CD14-positive monocyte (primary cell): ENCODE measurements at places on chromosomes 7 and 10.

DNA sequence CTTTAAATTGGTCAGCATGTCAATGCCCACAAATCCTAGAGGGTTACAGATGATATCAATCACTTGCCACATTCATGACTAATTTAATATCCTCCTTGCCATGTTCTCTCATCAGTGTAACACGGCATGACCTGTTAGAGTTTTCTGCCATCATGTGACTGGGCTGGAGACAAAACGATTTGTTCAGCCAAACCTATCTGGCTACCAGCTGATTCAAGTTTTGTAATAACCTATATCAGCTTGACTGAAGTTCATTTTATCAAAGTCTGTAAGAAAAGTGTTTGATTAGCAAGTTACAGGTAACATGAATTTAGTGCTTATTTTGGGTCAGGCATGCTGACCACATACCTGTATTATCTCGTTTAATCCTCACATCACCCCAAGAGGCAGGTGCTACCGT lies 25.7 kb downstream of the NEUROD6 start:
- no peak overlapping the region for H3K27ac ChIP-seq
- no peak overlapping the region for H3K4me3 ChIP-seq
- no peaks in the 10 kb centered on the region for H3K27me3 ChIP-seq
- no peaks in the 10 kb centered on the region for H3K4me1 ChIP-seq
- DNase-seq = no peak
- H3K36me3 ChIP-seq = no peaks in the 10 kb centered on the region

DNA sequence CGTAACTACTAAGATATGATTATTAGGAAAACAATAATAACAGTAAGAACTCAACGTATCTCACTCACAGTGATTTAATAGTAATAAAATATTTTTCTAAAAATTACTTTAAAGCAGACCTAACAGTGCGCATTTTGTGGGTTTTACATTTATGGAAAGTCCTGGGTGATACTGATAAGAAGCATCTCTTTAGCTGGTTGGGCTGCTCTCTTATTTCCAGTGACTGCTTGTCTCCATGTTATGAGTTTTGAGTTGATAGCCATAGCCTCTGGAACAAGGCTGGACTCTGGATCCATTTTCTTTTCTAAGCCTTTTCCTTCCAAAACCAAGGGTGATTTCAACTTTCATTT lies 29.5 kb upstream of the INHBA start:
- H3K36me3 ChIP-seq = no peaks in the 10 kb centered on the region
- H3K4me3 ChIP-seq = no peak overlapping the region
- no peaks in the 10 kb centered on the region for H3K27me3 ChIP-seq
- peaks cover 41% of the 10 kb centered on the region for H3K4me1 ChIP-seq
- no peak overlapping the region for H3K27ac ChIP-seq

DNA sequence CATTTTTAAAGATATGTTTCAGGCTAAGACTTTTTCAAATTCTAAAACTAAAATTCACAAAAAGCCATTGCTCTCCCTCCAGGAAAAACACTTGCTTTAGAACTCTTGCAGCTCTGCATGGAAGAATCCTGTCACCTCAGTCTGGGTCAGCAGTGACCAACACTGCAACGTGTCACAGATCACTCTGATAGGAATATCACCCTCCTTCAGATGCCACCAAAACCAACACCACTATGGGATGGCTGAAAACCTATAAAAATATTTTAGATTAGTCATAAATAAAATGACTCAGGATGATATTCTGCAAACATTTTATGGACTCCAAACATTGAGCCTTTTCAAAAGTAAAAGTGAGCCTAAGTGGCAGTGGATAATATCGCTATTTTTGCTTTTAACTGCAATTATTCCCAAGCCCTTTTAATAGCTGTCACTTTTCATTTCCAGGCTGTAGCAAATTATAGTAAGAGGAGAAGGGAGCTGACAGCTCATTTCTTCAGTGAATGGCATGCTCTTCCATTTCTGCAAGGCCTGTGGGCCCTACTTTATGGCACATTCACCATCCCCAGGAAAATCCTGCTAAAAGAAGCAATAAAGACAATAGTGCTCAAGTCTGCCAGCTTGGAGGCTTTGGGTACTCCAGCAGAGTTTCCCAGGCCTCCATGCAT lies 21.3 kb downstream of the ELMO1 start:
- peaks cover 36% of the 10 kb centered on the region for H3K4me1 ChIP-seq
- no peaks in the 10 kb centered on the region for H3K27me3 ChIP-seq
- no peak overlapping the region for H3K27ac ChIP-seq
- no peak for DNase-seq
- no peak overlapping the region for H3K4me3 ChIP-seq
- H3K36me3 ChIP-seq = peaks cover 4% of the 10 kb centered on the region

DNA sequence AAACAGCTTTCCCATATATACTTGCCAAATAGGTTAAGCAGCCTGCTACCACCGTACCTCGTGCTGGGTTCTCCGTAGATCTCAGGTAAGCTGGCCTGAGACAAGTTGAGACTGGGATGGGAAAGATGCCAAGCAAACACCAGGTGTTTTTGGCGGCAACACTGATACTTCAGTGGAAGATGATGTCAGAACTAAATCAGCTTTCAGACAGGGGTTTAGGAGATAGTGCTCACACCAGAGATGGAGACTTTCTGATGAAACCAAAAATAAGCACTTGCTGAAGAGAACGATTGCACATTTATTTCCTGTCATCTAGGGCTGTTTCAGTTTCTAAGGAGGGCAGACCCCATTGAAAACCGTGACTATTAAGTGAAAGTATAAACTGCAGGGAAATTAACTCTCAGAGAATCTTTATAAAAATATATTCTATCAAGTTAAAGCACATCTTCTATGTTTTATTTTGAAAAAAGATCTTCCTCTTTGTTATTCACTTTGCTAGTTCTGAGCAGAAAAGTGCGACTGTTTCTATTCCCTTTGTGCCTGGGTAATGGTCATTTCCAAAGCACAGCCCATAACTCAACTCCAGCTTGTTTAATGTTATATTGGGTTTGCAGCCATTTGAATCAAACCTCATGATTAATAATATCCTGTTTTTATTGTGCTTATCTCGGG lies 149.9 kb downstream of the CPED1 start:
- H3K27me3 ChIP-seq = no peaks in the 10 kb centered on the region
- H3K4me1 ChIP-seq = no peaks in the 10 kb centered on the region
- no peak overlapping the region for H3K4me3 ChIP-seq

DNA sequence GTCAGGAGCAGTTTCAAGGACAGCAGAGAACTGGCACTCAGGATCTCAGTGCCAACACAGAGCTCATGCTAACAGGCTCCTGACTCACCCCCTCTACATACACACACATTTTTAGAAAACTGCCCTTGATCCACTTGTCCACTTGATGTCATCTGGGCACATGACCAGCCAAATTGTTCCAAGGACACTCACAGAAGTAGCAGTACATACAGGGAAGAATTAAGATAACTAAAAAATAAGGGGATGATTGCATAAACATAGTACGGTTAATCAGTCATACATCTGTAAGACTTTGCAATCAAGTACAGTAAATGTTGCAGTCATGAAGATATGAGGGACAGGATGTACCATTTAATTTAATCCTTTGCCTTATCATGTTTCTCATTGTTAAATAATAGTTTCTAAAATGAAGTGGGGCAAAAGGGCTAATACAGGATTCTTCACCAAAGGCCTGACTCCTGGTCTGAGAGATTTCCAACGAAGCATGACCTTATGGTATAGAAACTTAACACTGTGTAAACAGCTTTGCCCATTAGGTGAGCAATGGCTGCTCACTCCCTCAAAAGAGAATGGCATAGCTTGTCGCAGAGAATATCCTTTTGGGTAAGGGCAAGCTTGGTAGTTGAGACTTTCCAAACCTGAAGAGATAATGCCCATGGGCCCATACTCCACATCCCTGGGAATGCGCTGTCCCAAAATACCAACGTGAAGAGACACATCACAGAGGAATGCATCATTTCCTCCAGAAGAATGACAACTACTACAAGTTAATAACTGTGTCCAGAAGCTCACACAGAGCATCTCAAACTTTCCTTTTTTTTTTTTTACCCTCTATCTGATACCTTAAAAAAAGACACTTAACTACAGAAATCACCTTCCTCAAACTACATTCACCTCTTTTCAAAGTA lies 94.1 kb downstream of the ARMH3 start:
- no peaks in the 10 kb centered on the region for H3K4me1 ChIP-seq
- no peak overlapping the region for H3K4me3 ChIP-seq
- peaks cover 82% of the 10 kb centered on the region for H3K36me3 ChIP-seq
- DNase-seq = no peak
- no peak overlapping the region for H3K27ac ChIP-seq
- H3K27me3 ChIP-seq = no peaks in the 10 kb centered on the region

GRCh38 chr10:70054902-70055301 lies 2.3 kb downstream of the MACROH2A2 start:
- peaks cover 9% of the 10 kb centered on the region for H3K4me1 ChIP-seq
- no peaks in the 10 kb centered on the region for H3K36me3 ChIP-seq
- H3K27ac ChIP-seq = no peak overlapping the region
- peaks cover 20% of the 10 kb centered on the region for H3K27me3 ChIP-seq
- no peak for DNase-seq
- no peak overlapping the region for H3K4me3 ChIP-seq

DNA sequence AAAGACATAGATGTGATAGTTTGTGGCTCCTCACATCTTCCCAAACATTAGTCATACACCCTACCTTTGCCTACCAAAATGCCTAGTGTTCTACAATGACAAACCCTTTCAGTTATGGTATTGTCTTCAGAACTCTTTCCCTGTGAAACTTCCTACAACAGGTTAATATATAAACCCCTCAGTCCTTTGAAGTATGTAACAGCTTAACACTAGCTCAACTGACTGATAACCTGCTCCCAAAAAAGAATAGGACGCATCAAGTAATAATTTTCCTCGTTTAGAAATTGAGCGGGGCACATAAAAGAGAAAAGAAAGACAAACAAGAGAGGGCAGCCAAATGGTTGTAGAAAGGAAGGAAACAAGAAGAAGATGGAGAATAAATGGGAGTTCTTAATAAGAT lies 49.9 kb upstream of the RNF148 start:
- no peaks in the 10 kb centered on the region for H3K27me3 ChIP-seq
- no peaks in the 10 kb centered on the region for H3K4me1 ChIP-seq
- DNase-seq = no peak

- no peaks in the 10 kb centered on the region for H3K36me3 ChIP-seq
- no peak overlapping the region for H3K27ac ChIP-seq
- no peak for DNase-seq
- H3K4me1 ChIP-seq = no peaks in the 10 kb centered on the region
Measured at GRCh38 chr7:45717537-45718235, 143.5 kb downstream of the ADCY1 start.

GRCh38 chr7:22110881-22111280 lies 165.2 kb upstream of the CDCA7L start:
- H3K27me3 ChIP-seq = no peaks in the 10 kb centered on the region
- DNase-seq = no peak
- no peak overlapping the region for H3K4me3 ChIP-seq
- H3K4me1 ChIP-seq = no peaks in the 10 kb centered on the region

DNA sequence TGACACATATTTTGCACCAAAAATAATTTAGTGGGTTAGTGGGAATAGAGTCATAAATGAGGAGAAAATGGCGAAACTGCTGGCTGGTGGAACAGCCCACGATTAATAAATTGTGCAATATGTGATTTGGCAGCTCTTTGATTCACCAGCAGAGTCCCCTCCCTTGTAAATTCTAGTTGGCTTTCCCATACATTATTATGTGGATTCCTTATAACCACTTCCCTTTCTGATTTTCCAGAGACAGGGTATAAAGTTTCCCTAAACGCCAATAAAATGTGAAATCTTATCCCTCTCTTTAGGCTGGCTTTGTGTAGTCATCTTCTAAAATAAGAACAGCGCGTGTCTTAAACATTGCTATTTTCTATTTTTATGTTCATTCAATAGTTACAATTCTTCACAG lies 149.4 kb upstream of the FERD3L start:
- no peaks in the 10 kb centered on the region for H3K4me1 ChIP-seq
- no peak overlapping the region for H3K27ac ChIP-seq

DNA sequence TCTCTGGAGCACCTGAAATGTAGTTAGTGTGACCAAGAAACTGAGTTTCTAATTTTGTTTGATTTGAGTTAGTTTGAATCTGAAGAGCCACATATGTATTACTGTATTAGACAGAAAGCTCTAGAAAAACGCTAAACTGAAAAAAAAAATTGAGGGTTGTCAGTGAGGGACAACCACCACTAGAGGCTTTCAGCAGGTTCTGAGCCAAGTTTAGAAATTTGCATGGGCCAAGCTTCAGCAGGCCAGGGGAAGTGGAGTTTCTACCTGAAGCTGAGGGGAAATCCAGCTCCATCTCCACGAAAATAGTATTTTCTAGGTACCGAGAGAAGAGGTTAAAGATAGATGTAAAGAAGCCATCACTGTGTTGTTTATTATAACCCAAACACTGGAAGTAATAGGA lies 77.9 kb upstream of the PLXNA4 start:
- H3K27ac ChIP-seq = no peak overlapping the region
- H3K4me3 ChIP-seq = no peak overlapping the region
- H3K4me1 ChIP-seq = peaks cover 20% of the 10 kb centered on the region
- DNase-seq = no peak
- H3K27me3 ChIP-seq = no peaks in the 10 kb centered on the region
- H3K36me3 ChIP-seq = no peaks in the 10 kb centered on the region

DNA sequence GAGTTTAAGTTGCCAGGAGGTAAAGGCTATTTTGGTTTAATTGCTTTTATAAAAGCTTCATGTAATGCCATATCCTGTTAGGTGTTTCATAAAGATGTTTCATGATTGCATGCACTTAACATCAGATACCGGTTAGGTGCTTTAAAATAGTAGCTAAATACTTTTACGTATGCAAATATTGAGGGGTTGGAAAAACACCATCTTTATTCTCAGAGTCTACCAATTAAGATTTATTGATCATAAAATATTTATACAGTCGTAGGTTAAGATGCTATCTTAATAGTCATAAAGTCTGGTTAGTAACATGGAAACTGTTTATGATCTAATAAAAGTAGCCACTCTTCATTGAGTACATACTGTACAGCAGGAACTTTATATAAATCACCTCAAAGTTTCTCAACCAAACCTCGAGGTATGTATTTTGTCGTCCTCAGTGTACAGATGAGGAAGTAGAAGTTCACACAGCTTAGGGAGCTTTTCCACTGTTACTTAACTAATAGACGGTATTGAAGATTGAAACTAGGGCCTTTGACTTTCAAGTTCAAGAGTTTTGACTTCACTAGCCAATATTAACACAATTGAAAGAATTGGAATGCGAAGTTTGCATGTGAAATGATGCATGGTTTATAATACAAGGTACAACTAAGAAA lies 897.1 kb downstream of the GATA3 start:
- DNase-seq = no peak
- no peak overlapping the region for H3K4me3 ChIP-seq
- H3K36me3 ChIP-seq = no peaks in the 10 kb centered on the region
- H3K27me3 ChIP-seq = no peaks in the 10 kb centered on the region

GRCh38 chr10:103397191-103397825 lies 882 bp downstream of the PDCD11 start:
- H3K27me3 ChIP-seq = no peaks in the 10 kb centered on the region
- peak overlapping the region; percentile 85 for H3K27ac ChIP-seq

DNA sequence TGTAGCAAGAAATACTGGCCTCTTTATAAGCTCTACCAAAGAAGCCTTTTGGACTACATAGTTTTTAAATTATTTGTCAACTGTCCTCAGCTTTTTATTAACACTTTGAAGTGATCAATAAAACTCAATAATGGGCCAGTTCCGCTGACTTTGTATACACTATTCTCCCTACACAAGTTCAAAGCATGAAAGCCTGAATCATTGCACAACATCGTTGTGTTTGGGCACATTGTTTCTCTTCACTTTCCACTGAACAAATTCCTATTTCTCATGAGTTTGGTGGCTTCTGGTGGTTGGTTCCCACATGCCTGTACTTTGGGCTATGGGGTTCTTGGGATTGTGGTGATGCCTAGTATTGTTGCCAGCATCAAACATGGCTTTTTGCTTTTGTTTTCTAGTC lies 561.8 kb upstream of the LRRN3 start:
- no peak overlapping the region for H3K4me3 ChIP-seq
- H3K27me3 ChIP-seq = no peaks in the 10 kb centered on the region
- no peak for DNase-seq
- no peaks in the 10 kb centered on the region for H3K4me1 ChIP-seq
